ENCODE measurements at places on chromosomes 4 and X.

DNA sequence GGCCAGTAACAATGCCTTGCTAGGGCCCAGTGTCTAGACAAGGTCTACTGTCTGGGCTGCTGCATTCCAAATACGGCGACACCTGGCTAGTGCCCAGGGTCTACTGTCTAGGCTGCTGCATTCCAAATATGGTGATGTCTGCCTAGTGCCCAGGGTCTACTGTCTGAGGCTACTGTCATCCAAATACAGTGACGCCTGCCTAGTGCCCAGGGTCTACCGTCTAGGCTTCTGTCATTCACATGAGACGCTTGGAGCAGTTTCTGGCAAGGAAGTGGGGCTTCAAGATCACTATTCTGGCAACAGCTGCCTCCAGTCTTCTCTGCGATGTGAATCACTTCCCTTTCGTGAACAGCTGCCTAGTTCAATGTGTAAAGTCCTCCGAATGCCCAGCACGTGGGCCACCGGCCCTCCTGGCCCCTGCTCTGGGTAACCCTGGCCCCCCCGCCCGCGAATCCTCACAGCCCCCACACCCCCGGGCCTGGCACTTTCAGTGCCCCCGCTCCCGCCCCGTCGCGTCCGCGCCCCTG is 12.7 kb downstream of the ACOX3 start:
- peak; percentile 61 for DNase-seq

- no peak for DNase-seq
Observed at GRCh38 chrX:132483488-132483887, 5.3 kb downstream of the MBNL3 start.

- no peak for DNase-seq
Observed at GRCh38 chr4:123043793-123044425, 121.5 kb upstream of the NUDT6 start.

GRCh38 chrX:38935561-38935960 is 134.3 kb downstream of the MID1IP1 start:
- DNase-seq, result peak; percentile 75

DNA sequence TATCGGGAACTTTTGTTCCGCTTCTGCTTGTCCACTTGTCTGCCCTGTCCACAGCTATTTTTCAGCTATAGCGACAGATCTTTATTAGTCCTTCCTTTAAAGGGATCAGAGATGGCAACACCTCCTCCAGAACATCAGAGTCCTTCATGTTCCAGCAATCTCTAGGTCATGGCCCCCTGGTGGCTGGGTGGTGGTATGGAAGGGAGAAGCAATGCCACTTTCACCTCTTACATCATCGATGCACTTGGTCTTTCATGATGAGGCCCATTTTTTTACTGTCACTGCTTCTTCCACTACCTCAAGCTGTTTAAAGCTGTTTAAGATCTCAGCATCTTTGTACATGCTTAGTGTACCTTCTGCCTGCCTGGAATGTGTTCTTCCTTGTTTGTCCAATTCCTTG is 106.7 kb downstream of the ARHGAP6 start:
- DNase-seq, result peak; percentile 49

GRCh38 chrX:46376246-46376885 is 168.9 kb downstream of the ZNF674 start:
- DNase-seq, result peak; percentile 26

DNA sequence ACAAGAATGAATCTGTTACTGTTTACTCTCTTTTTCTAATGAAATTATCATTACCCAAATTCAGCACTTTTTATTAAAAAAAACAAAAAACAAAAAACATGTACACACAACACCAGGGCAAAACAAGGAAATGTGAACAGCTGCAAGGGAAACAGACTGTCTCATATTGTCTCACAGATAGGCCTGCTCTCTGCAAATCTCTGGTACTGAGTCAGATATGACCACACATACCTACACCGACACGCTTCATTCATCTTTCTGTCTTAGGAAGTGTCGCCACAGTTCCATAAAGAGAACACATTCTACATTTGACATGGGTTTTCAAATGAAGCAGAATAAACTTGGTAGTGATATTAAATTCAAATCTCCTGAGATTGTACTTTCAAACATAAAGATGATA is 92.2 kb upstream of the GPR34 start:
- peak; percentile 70 for DNase-seq

DNA sequence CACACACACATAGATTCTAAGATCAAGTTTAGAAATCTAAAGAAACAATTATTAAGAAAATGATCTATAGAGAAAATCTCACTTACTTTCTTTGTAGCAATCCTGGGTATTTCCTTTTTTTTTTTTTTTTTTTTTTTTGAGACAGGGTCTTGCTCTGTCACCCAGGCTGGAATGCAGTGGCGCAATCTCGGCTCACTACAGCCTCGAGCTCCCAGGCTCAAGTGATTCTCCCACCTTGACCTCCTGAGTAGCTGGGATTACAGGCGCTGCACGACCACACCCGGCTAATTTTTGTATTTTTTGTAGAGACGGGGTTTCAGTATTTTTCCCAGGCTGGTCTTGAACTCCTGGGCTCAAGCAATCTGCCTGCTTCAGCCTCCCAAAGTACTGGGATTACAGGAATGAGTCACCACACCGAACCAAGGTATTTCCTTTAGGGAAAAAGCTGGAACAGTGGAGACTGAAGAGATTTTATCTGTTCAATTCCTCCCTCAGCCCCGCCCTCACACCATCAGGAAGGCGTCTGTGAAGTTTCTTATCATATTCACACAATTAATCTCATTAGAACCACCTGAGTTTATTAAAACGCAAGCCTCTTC is at the start of gene TRIML2:
TSS of gene TRIML2 (minus strand) at position 447 of the 599 bp plus-strand sequence. CDS start 4,235 bp downstream, outside the sequence.
- no peak for DNase-seq

DNA sequence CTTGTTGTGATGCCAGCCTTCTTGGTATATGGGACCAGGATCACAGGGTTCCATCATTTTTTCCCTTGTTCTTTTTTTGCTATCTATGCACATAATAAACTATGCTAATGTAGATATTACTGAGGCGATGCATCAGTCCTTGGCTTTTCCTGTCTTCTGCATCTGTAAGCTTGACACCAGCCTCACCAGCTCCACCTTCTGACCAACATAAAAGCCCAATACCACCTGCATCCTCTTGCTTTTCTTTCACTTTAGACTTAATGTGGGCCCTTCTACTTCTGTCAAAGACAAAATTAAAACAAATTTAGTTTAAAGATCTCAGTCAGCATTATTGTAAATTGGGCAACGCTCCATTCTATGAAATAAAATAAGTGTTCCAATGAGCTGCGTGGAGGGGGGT is 1718.8 kb upstream of the PCDH10 start:
- peak; percentile 62 for DNase-seq

DNA sequence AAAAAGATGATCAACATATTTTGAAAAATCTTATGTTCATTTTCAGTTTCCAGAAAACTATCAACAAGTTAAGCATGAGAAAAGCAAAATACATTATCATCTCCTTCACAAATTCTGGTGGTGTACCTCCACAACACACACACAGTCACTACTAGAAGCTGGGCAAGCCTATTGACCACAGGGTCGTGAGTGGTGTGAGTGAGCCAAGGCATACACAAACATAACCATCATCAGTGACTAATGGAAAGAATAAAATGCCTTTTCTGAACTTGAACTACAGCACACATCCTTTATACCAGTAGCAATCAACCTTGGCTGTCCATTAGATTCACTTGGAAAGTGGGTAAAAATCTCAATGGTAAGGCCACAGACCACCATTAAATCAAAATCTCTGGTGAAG is 180.2 kb downstream of the FAM47B start:
- no peak for DNase-seq

Data from GM12865 (cell line).